Stimulated activated CD8-positive, alpha-beta memory T cell treated with anti-CD3 and anti-CD28 coated beads, Interleukin-4, amount 100 ng/mL, for 1 hour (primary cell): ENCODE measurements at places on chromosomes 2 and 18.

DNA sequence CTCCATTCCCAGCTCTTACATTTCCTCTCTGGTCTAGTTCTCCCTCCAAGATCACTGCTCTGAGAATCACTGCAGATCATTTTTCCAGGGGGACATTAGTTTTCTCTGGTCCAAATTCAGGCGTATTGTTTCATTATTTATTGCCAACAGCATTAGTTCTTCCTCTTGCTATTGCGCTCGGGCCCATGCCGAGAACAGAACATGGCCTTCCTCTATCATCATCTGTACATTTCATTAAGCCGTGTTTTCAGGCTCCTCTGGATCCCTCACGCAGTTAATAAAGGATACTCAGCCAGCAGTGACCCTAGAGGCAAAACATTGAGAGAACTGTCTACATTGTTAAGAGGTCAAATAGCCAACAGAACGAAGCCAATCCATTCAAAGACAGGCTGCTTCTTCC lies 63.9 kb downstream of the CCBE1 start:
- DNase-seq, result no peak

DNA sequence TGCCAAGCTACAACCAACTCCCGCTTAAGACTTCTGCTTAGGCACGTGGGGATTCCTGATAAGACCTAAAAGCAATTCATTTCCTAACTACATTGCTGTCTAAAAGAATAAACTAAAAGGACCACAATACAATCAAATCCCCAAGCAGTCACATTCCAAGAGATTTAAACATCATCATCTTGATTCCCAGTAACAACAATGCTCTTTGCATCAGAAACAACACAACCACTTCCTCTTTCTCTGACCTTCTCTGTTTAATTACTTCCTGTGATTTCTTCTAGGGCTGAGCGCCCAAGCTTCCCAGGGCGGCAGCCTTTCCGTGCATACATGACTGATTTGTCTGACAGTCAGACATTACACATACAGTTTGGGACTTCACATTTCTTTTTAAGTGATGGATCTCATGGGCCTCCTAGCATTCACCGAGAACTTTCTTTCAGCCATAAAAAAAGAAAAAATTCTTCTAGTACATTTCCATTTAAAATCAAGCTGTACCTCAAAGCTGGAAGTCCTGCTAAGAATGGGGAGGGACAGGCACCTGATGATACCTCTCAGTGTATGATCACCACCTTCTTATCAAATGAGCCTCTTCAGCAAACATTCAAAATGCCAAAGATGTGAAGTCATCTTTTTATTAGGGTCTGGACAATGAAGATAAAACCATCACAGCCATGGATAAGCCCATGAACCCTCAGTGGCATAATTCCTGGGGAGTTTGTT lies 11.5 kb downstream of the SPRED2 start:
- no peak for DNase-seq

GRCh38 chr2:156099382-156099781 lies 233.1 kb downstream of the NR4A2 start:
- no peak for DNase-seq

- DNase-seq, result no peak
These were observed 9.6 kb downstream of the SERPINB2 start for GRCh38 chr18:63897072-63897471.

- no peak for DNase-seq
These were observed 66.2 kb upstream of the MCFD2 start for GRCh38 chr2:46981662-46982350.

DNA sequence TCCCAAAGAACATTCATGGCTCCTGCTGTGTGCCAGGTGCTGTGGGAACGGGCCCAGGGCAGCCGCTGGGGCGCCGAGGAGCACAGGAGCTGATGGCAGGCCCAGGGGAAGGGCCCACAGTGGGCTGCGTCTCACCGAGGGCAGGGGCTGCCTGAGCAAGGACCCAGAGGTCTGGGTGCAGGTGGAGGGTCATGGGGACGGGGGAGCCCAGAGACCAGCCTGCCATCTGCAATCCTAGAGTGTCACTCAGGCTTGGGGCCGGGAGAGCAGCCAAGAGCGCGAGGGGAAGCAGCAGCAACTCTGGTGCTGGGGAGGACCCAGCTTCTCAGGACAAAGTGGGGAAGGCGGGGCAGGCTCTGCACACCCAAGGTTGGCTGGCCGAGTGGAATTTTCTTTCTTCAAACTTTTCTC lies 207.4 kb downstream of the HDAC4 start:
- no peak for DNase-seq

DNA sequence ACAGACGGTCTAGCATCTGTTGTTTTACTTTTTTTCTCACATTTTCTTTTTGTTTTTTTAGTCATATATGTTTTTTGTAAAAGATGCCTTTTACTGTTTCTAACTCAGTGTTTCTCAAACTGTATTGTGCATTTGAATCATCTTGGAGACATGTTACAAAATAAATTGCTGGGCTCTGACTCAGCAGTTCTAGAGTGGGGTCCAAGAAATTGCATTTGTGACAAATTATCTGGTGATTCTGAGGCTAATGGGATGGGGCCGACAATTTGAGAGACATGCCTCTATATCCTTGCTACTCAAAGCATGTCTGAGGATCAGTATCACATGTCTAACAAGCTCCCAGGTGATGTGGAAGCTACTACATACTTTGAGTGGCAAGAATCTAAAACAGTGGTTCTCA lies 478.8 kb downstream of the PLCL1 start:
- no peak for DNase-seq

- no peak for DNase-seq
These were observed 36.1 kb downstream of the TFCP2L1 start for GRCh38 chr2:121248766-121249343.

DNA sequence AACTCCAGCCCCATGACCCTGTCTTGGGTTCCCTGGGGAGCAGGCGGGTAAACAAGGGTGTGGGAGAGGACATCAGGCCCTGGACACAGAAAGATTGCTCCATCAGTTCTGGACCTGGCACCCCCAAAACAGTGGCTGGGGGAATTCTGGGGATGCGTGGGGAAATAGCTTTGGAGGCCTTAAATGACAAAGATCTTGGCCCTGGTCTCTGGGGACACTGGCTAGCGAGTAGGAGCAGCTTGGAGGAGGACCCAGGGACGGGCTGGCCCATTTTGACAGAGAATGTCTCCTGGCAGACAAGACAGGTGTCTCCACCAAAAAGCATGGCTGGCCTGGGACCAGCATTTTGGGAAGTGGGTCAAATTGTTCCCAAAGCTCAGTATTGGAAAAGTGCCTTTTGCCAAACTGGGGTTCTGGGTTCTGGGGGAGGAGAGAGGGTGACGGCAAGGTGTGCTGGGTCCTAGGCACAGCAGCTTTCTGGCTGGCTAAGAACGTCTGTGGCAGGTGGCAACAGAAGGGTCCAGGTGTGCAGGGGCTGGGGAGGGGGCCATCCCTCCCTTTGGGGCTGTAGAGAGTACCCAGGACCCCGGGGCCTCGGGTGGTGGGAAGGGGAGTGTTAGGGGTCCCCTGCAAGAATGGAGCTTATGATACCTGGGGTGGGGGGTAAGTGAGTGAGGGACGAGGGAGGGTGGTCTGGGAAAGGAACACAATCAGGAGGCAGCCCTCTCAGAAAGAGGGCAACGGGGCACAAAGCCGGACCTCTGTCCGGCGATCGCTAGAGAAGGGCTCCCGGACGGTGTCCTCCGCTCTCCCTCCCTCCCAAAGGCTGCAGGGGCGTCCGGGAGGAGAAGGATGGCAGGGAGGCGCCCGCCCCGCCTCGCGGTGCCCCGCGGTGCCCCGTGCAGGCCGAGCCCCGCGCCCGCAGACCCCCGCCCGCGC lies 556 bp downstream of the CYRIA start:
- DNase-seq, result no peak

- DNase-seq, result no peak
These were observed 89.6 kb upstream of the PMAIP1 start for GRCh38 chr18:59810183-59810582.

DNA sequence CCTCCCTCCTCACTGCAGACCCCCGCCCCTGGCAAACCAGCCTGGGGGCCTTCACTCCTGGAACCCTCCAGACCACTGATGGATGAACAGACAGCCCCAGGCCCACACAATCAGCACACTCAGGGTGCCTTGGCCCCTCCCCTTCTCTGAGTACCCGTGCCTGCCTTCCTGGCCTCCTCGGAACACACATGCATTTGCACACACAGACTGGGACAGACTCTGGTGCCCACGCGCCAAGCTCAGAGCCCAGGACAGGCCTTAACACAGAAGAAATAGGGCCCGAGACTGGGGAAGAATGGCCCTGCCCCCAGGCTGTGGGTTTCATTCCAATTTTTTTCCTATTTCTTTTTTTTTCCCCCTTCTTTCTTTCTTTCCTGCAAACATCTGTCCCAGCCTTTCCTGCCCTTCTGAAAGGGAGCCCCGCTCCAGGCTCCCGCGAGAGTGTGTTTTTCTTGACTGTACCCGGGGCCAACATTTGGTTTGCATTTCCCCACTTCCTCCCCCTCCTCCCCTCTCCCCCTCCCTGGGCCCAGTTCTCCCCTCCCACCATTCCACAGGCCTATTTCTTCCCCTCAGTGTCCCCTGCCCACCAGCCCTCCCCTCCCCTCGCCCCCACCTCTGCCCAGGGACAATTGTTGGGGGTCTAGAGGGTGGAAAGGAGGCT lies 618 bp upstream of the TNS1 start:
- no peak for DNase-seq

- DNase-seq, result no peak
These were observed 670.7 kb downstream of the ERBB4 start for GRCh38 chr2:211867845-211868451.
